Stimulated activated CD8-positive, alpha-beta memory T cell treated with anti-CD3 and anti-CD28 coated beads, Interleukin-4, amount 100 ng/mL, for 1 hour (primary cell): ENCODE measurements at places on chromosomes 11 and 22.

- DNase-seq: no peak
These were observed 392.2 kb downstream of the ETS1 start for GRCh38 chr11:128195057-128195751.

GRCh38 chr11:78898266-78898775, 323.7 kb upstream of the NARS2 start:
- DNase-seq: no peak

- no peak for DNase-seq
These were observed 14.3 kb upstream of the EFCAB6 start for GRCh38 chr22:43826142-43827002.

DNA sequence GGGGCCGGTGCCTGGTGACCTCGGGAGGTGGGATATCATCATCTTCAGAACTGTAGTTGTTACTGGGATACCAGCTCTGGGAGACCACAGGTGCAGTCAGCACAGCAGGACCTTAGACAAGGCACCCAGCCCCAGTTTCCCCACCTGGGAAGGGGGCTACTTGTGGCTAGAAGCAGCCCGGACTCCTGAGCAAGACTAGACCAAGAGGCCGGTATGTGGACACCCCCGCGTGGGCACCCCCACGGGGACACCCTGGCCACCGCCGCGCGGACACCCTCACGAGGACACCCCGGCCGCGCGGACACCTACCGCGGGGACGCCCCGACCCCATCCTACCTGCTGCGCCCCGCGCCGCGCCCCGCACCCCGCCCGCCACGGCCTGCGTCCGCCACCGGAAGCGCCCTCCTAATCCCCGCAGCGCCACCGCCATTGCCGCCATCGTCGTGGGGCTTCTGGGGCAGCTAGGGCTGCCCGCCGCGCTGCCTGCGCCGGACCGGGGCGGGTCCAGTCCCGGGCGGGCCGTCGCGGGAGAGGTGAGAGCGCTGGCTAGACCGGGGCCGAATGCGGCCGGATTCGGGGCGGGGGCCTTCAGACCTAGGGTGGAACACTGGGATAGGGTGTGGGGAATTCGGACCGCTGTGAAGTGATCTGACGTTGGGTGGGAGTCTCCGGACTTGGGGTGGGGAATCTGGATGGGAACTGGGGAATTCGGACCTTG, at the start of the genes COMT and TXNRD2:
COMT (plus strand) TSS at position 408 of the 718 bp plus-strand sequence. CDS start 20,755 bp downstream, outside the sequence.
TXNRD2 (minus strand) TSS at position 454 of the 718 bp plus-strand sequence; CDS start at position 439, 15 bp downstream.
- peak; percentile 42 for DNase-seq

DNA sequence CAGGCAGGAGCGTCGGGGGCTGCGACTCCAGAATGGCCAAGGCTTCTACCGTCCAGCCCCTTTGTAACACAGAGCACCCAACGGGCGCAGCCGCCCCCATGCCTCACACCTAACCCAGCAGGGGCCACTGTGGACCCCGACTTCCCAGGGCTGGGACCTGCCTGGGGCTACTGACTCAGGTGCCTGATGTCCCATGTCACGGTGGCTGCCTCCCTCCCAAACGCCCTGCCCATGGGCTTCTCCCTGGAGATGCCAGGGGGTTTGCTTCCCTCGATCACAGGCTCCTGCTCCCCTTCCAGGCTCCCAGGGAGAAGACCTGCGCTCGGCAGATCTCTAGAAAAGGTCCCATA, 84.0 kb downstream of the MYEOV start:
- no peak for DNase-seq

- DNase-seq: no peak
These were observed 176.9 kb downstream of the DSCAML1 start for GRCh38 chr11:117620086-117620485.

DNA sequence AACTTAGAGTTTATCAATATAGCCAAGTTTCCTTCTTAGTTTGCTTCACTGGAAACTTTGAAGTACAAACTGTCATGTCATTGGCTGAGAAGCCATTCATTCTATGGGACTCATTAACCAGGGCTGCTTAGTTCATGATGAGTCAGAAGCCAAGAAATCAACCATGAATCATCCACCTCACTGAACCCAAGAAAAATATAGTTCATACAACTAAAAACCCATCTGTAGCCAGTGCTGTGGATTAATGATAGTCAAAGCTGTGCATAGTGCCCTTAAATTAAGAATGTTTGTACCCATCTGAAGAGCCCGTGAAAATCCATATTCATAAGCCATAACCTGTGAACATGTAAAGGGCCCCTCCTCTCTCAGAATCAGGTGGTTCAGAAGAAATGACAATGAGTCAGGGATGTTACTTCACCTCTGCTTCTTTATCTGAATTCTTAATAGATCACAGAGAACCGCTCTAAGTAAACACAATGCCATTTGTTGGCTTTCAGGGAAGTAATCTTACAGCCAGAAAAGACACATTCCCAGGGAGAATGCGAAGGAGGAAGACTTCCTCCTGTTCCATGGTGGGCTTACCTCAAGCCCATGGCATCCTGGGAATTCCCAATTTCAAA, 25.4 kb downstream of the MMP20 start:
- no peak for DNase-seq

DNA sequence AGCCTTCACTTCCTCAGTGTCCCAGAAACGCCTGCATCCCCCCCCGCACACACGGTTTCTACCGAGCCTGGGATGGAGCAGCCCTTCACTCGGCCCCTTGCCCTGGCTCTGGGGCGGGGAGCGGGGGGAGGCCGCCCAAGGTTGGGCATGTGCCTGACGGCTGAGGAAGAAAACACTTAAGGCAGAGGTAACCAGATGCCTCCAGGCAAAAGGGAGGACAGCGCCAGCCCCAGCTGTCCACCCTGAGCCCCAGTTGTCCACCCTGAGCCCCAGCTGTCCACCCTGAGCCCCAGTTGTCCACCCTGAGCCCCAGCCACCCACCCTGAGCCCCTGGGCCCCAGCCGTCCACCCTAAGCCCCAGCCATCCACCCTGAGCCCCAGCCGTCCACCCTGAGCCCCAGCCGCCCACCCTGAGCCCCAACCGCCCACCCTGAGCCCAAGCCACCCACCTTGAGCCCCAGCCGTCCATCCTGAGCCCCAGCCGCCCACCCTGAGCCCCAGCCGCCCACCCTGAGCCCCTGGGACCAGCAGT, 3.8 kb upstream of the TTLL8 start:
- no peak for DNase-seq

DNA sequence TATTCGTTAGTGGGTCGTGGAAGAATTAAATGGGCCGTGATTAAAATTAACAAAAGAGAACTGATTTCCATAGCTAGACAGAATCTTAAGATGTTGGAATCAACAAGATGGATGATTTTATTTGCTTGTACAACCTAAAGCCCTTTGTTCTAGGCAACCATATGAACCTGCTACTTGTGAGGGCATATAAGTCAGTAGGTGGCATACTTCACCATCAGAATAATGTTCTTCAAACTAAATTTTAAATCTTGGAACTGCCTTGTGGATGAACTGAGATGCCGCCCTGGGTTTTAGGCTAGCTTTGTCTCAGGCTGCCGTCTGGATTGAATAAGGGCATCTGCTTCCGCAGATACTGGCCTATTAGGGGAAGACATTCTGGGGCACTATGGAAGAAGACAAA, 40.9 kb downstream of the CSRP3 start:
- no peak for DNase-seq

GRCh38 chr11:57761301-57762234, at the start of gene CTNND1:
Gene CTNND1, plus strand, starts transcription at chr11:57761802. Its CDS starts 29,677 bp downstream, at chr11:57791479.
- DNase-seq: no peak

DNA sequence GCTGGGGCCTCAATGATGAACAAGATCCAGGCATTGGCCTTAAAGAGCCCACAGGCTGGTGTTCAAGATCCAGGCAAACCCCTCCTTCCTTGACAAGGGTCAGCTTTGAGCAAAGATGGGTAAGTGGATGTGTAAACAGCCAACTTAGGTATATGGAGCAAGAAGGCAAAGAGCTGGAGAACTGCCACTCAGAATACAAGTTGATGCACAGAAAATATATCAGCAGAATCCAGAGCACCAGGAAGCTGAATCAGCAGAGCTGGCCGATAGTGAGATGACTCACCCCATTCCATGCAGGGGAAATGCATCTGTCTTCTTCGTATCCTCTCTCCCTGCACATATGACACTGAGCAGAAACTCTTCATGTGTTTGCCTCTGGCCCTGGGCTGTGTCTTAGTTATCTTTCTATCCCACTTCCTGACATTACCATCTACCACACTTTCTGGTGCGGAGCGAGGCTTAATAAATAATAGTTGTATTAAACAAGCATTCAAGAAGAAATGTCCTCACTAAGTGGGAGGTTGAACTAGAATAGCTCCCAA, 57.8 kb downstream of the ENDOD1 start:
- DNase-seq: no peak

DNA sequence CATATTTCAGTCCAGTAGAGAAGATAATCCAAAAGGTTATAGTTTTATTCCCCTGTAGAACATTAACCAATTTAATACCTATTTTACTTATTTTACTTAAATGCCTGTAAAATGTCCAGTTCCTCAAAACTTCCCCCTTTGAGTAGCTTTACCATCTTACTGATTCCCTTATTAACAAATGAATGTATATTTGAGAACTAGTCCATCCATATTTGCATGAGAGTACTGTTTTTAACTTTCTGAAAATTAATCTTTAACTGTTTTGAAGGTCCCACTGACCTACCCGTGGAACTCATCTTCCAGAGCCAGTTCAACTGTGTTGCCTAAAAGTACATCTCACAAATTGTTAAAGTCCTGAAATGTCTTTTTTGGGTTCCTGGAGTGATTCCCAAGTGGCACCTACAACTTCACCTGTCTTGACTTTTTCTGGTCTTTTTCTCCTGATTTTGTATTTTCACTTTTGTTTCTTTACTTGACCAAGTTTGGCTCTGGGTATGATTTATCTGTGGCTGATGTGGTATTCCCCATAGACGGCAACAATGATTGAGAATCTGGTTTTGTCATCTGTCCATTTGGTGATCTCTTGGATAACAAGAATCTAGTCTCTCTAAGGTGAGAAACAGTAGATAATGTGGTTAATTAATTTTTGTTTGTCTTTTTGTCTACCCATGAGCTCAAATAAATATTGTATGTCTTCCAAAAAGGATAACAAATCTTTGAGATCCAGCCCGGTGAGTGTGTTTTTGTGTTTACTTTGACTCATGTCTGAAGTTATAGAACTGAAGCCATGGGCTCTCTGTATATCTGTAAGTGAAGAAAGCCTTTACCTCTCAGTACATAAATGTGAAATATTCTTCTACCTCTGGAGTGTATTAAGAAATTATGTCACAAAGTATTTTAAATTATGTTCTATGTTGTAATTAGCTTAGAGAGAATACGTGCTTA, 174.2 kb downstream of the ETS1 start:
- no peak for DNase-seq

- no peak for DNase-seq
These were observed 90.6 kb upstream of the FGF3 start for GRCh38 chr11:69909561-69910518.

DNA sequence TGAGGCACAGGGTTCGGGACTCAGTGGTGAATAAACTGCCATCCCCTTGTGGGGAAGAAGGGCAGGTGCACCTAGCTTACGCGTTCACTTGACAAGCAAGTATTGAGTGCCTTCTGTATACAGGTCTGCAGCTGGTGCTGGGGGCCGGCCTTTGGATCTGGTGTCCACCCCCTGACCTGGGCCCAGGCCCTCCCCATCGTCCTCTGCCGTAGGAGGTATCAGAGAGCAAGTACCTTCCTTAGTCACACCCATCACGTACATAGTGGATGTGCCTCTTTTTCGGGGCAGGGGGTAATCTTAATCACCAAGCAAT, 53.3 kb downstream of the SMIM38 start:
- no peak for DNase-seq

DNA sequence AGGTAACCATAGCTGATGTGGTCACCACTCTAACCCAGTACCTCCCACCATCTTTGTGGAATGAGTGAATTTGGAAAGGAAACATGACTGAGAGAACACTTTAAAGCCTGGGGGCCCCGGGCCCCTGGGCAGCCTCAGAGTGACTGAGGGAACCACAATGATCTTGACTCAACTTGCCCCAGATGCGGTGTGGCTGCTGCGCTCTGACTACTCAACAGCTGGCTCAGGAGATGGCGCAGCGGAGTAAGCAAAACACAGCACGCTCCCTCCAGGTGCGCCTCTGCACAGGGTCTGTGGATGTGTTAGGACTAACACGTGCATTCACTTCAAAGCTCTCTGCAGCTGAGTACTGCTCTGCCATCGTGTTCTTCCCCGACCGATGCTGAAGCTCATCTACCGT, 5.9 kb downstream of the RNF215 start:
- no peak for DNase-seq

- DNase-seq: no peak
These were observed 718 bp downstream of the FADS2 start for GRCh38 chr11:61828629-61829407.

- DNase-seq: no peak
These were observed 5.1 kb downstream of the TTC38 start for GRCh38 chr22:46272762-46273431.

GRCh38 chr22:17988800-17989513, 35.4 kb downstream of the MICAL3 start:
- DNase-seq: no peak

GRCh38 chr22:44441401-44442185, 56.4 kb downstream of the RTL6 start:
- DNase-seq: no peak

GRCh38 chr11:68335683-68336082, 23.3 kb downstream of the LRP5 start:
- no peak for DNase-seq

- DNase-seq: no peak
These were observed 346.4 kb upstream of the ARHGAP42 start for GRCh38 chr11:100340466-100341319.

- no peak for DNase-seq
These were observed 66.0 kb upstream of the KIRREL3 start for GRCh38 chr11:127066401-127067090.

DNA sequence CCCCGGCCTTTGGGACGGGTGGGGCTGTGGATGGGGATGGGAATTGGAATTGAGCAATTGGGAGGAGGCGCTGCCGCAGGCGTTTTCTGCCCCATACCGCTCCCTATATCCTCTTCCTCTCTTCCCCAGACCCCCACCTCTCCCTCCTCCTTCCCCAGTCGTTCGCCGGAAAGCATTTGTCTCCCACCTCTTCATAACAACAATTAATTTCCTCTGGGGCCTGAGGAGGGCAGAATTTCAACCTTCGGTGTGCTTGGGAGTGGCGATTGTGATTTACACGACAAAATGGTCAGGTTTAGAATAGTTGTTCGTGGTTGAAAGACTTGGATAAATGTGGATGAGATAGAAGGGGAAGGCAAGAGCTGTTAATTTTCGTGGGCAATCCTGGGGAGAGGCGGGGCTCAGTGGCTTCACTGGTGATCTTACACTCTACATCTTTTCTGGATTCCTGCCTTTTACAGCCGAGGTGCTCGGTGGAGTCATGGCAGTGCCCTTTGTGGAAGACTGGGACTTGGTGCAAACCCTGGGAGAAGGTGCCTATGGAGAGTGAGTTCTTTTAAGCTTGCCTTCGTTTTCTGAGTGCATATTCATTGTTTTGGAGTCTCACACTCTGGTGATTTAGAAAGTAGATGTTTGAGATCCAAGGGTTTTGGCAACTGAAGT, 1.5 kb downstream of the CHEK1 start:
- no peak for DNase-seq

GRCh38 chr22:37171662-37172061, 16.4 kb downstream of the C1QTNF6 start:
- no peak for DNase-seq

DNA sequence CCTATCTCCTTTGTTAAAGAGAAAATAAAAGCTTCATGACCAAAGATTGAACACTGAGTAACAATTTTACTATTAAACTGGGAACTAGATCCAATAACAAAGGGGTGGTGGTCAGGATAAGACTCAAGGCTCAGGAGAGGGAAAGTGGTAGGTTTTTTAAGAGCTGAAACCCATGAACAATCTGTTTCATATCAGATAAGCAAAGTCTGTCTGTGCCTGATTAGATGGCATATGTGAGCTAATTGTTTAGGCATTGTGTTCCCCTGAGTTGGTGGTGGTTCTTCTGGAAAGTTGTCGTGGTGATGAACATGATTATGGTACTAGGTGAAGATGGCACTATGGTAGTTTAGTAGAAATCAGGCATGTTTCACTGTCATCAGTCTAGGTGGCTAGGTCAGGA, 24.4 kb downstream of the USP47 start:
- no peak for DNase-seq
